ENCODE measurements at places on chromosomes 12 and 14. TPM values are rescaled to one million over a fixed set of nuclear protein-coding genes. Genes with fewer than 3 reads are reported as not detected.

The NDRG2 gene
- polyA plus RNA-seq = 827 TPM

The CLEC2B gene
- 2.4 TPM for polyA plus RNA-seq

The SLC25A47 gene
- not detected for polyA plus RNA-seq

The PLD4 gene
- polyA plus RNA-seq = 32.6 TPM

The NTN4 gene
- 17.8 TPM for polyA plus RNA-seq

The GLIPR1 gene
- polyA plus RNA-seq = 15.9 TPM

The LALBA gene
- not detected for polyA plus RNA-seq

The CEP128 gene
- 3.2 TPM for polyA plus RNA-seq

The RTL1 gene
- 1.1 TPM for polyA plus RNA-seq

The DBX2 gene
- polyA plus RNA-seq = 27.8 TPM

The IRAK3 gene
- 3.2 TPM for polyA plus RNA-seq

The ESPL1 gene
- 6.0 TPM for polyA plus RNA-seq

The HOXC9 gene
- polyA plus RNA-seq = 17.9 TPM

The STXBP6 gene
- 30.9 TPM for polyA plus RNA-seq

The SLC4A8 gene
- 18.0 TPM for polyA plus RNA-seq

The OVCH1 gene
- 0.78 TPM for polyA plus RNA-seq

The SLC25A29 gene
- 82.6 TPM for polyA plus RNA-seq

The TMEM233 gene
- 3.7 TPM for polyA plus RNA-seq

The MYF5 gene
- polyA plus RNA-seq = not detected

The TPH2 gene
- polyA plus RNA-seq = 0.48 TPM

The IL26 gene
- polyA plus RNA-seq = not detected

The ADAMTS20 gene
- 0.51 TPM for polyA plus RNA-seq

The C3AR1 gene
- 3.8 TPM for polyA plus RNA-seq

The SERPINA6 gene
- polyA plus RNA-seq = not detected

The SYCP3 gene
- 2.4 TPM for polyA plus RNA-seq

The CCDC175 gene
- polyA plus RNA-seq = 0.56 TPM

The EML5 gene
- 7.1 TPM for polyA plus RNA-seq

The BRMS1L gene
- polyA plus RNA-seq = 25.9 TPM

The ADAM21 gene
- polyA plus RNA-seq = 0.30 TPM

The CIROP gene
- polyA plus RNA-seq = 0.10 TPM

The FITM1 gene
- 1.1 TPM for polyA plus RNA-seq

The TOMM20L gene
- 1.3 TPM for polyA plus RNA-seq

The ISM2 gene
- 4.2 TPM for polyA plus RNA-seq

Measured in spinal cord (tissue), 10 donors.